ENCODE measurements at places on chromosomes 2 and 18.

- DNase-seq, result no peak
Observed at GRCh38 chr2:157421964-157422363, 21.9 kb downstream of the CYTIP start.

DNA sequence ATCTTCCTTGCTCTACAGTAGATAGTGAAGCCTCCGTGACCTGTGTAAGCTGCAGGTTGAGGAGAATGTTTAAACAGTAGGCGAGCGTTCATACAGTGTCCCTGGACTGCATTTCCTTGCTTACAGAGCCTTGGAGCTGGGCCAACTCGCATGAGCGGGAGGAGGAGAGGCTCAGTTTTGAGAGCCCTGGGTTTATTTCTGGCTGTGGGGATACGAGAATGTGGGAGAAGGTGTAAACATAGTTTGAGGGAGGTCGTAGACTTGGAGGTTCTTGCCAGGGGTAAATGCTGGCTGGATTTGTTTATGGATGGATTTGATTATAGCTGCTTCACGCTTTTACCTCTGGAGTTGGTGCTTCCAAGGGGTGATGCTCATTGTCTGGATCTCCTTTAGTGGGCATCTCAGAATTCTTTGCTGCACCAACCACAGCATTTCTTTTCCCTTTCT lies 20.8 kb downstream of the CRIM1 start:
- no peak for DNase-seq

GRCh38 chr2:215833531-215834162 lies 179.7 kb downstream of the MREG start:
- peak; percentile 16 for DNase-seq

GRCh38 chr2:75709297-75709696 lies 1.4 kb downstream of the GCFC2 start:
- no peak for DNase-seq
